ENCODE measurements at places on chromosomes 12 and 14.

GRCh38 chr14:20614038-20614840 is 23.1 kb upstream of the RNASE12 start:
- DNase-seq: peak; percentile 12

GRCh38 chr12:124477107-124477915 is 90.1 kb downstream of the NCOR2 start:
- no peak for DNase-seq

- no peak for DNase-seq
Measured at GRCh38 chr14:87286191-87286590, 706.8 kb downstream of the GALC start.

GRCh38 chr12:29066011-29066588 is 83.0 kb upstream of the FAR2 start:
- DNase-seq: no peak

DNA sequence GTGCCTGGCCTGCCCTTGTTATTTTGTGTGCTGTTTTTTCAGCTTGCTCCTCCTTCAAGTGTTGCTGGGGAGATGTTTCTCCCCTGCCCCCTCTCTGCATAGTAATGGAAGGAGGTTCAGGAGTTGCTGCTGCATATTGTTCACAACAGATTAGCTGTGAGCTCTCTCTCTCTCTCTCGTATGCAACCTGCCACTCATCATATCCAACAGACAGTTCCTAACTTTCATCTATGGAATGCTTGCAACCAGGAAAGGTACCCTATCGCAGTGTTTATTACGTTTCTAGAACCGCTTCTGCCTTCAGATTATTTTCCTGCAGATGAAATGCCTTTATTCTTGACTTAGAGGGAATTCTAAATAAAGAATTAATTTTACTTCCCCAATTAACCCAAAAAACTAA is 372.9 kb downstream of the RMST start:
- DNase-seq: no peak

DNA sequence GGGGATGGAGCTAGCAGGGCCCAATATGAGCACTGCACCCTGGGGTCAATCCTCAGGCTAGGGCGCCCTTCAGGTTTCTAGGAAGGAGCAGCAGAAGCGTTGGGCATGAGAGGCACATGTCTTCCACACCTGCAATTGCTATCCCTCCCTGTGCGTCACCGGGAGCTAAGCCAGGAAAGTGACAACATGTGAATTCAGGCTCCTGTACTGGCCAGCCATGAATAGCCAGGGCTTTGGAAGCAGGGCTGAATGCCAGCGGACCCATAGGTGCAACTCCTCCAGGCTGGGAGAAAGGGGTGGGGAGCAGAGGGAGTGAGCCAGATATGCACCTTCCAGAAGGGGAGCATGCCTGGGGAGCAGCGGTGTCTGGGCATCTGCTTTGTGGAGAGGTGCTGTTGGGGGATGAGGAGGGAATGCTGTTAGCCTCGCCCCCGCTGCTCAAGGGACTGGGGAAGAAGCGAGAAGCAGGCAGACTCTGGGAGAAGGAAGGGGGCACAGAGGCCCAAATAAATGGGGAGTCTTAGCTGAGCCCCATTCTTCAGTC is 6.1 kb downstream of the HOXC5 start:
- DNase-seq: no peak

DNA sequence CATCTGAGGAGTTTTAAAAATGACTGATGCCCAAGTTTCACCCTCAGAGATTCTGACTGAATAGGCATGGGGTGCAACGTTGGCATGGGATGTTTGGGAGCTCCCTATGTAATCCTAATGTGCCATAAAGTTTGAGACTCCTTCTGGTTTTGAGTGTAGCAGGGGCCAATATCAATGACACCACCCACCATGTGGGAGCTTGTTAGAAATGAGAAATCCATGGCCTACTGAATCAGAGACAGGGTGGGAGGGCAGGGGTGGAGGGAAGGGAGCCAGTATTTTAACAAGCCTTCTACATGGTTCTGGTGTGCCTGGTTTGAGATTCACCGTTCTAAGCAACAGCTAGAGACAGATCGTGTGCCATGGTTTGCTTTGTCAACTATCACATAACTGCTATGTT is 46.1 kb downstream of the VCPKMT start:
- no peak for DNase-seq
